ENCODE measurements at places on chromosomes 6 and 20.

DNA sequence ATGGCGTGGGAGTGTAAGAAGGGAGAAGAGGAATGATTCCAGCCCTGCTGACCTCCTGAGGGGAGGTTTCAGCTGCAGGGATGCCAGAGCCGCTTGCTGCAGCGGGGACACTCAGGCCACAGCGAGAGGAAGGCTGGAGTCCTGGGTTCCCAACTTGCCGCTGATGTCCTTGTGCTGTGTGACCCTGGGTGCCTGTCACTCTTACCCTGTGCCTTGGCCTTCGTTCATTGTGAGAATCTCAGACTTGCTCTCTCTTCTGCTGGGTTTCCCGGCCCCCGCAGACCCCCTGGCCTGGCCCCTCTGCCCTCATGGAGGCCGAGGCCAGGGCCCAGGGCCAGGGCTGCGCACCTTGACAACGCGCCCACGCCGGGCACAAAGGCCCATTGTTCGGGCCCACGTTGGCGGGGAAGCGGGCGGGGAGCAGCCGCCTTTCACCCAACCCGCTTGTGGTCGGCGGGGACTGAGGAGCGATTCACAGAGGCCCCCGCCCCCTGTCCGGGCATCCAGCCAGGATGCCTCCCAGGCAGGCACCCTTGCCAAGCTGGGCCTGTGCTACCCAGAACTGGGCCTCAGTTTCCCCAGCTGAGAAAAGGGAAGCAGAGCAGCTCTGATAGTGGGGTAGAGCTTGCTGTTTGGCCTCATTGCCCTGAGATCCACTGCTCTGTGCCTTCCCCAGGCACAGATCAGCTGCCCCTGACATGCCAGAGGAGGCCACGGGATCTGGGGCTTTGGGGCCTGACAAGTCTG, 52.4 kb downstream of the CEBPB start:
- DNase-seq, result no peak

GRCh38 chr6:132007474-132008190, 56.5 kb upstream of the CCN2 start:
- DNase-seq, result no peak

- DNase-seq, result no peak
These were observed 25.1 kb downstream of the RGS17 start for GRCh38 chr6:153106021-153106420.

GRCh38 chr6:164195942-164196281, 781.4 kb downstream of the QKI start:
- no peak for DNase-seq

DNA sequence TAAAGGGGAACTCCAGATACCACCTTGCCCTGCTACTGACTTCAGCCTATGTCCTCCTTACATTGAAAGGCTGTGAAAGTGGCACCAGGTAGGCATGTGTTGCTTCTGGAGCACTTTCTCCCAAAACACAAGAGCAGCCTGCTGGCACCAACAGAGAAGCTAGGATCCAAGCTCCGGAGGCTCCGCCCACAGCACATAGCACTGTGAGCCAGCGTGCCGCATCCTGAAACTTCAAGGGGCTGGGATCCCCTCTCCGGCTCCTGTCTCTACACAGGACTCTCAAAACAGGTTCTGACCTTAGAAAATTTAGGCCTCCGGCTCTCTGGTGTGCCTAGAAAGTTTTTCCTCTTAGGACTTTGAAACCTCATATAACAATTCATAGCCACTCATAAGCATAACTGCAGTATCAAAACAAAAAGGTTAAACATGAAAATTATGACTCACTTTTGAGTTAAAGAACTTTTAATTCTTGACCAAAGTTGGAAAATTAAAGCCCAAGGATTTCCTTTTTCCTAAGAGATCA, 41.1 kb downstream of the EZR start:
- DNase-seq, result no peak

DNA sequence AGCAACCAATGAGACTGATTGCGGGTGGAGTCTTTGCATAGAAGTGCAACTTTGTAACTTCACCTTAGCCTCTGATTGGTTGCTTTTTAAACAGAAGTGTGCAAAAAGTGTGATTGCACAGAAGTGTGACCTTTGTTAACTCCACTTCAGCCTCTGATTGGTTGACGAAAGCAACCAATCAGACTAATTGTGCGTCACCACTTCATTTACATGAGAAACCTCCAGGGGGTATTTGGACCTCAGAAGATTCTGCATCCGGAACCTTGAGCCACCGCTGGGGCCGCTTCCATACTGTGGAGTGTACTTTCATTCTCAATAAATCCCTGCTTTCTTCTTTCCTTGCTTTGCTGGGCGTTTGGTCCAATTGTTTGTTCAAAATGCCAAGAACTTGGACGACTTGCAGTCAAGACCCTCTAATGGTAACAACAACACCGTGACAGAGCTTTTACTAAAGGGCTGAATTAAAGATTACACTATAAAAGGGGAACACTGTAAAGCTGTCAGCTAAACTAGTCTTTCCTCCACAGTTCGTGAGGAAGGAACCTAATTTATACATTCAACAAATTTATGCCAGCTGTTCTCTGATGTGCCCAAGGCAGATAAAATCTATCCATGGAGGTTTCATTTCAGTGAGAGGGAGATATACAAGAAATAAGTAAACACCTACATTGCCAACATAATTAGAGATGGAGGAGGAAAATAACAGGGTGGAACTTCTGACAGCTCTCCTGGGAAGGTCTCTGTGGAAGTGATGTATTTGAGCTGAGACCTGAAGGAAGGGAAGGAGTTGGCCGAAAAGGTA, 1.4 kb upstream of the HECA start:
- no peak for DNase-seq

GRCh38 chr6:28982476-28983266, 22.4 kb downstream of the ZNF311 start:
- DNase-seq, result no peak

- no peak for DNase-seq
These were observed 140.0 kb downstream of the TBC1D7 start for GRCh38 chr6:13188306-13188705.

GRCh38 chr20:37735541-37735940, 41.7 kb downstream of the CTNNBL1 start:
- no peak for DNase-seq

DNA sequence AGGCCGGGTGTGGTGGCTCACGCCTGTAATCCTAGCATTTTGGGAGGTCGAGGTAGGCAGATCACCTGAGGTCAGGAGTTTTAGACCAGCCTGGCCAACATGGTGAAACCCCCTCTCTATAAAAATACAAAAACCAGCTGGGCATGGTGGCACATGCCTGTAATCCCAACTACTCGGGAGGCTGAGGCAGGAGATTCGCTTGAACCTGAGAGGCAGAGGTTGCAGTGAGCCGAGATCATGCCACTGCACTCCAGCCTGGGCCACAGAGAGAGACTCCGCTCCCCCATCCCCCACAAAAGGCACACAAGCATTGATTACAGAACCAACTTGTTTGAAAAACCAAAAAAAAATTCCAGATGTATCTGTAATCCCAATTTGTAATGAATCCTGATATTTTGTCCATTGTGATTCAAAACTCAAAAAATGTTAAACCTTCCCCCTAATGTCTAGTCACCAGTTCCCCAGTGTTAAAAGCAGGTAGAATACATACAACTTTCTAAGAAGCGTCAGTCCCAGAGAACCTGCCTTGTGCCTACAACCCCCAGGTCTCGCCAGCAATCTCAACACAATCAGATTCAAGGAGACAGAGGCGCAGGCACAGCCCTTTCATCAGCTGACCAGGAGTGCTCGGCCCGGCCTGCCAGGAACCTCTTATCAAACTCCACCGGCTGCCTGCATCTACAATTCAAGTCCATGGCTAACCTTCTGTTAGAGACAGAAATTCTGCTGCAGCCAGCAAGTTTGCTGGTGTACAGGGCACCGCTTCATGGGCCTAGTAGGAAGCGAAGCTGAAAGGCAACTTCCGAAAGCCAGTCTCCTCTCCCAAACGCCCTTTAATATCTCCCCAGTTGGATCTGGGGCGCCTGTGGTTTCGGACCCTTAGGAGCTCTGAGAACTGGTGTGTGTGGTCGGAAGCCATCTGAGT, 2.1 kb downstream of the EZR start:
- peak; percentile 53 for DNase-seq

GRCh38 chr20:62888910-62889309, 27.3 kb upstream of the TCFL5 start:
- DNase-seq, result no peak

- DNase-seq, result no peak
These were observed 1117.7 kb upstream of the MAP3K7 start for GRCh38 chr6:91704531-91704930.

All from HuH-7 (cell line).